Aortic smooth muscle cell (primary cell): ENCODE measurements at places on chromosomes 7 and 10. TPM values are rescaled to one million over a fixed set of nuclear protein-coding genes. Genes with fewer than 3 reads are reported as not detected.

Gene KBTBD2
- 31.8 and 36.6 TPM in 2 replicates for total RNA-seq

Gene NUTM2E
- under 0.01 and 0.19 TPM in 2 replicates for total RNA-seq

Gene ITGA8
- total RNA-seq: 289 and 543 TPM in 2 replicates

Gene TAF6
- total RNA-seq: 22.3 and 25.1 TPM in 2 replicates

Gene FAM204A
- 47.2 and 80.8 TPM in 2 replicates for total RNA-seq

Gene NEUROD6
- total RNA-seq: not detected in 2 replicates

Gene STYXL1
- total RNA-seq: 37.4 and 44.9 TPM in 2 replicates

Gene WNT16
- under 0.01 and 0.06 TPM in 2 replicates for total RNA-seq

Gene ASZ1
- not detected in 2 replicates for total RNA-seq

Gene LAMB1
- 549 and 614 TPM in 2 replicates for total RNA-seq

Gene ADCY1
- 0.12 and 0.13 TPM in 2 replicates for total RNA-seq

Gene SFMBT2
- total RNA-seq: 1.2 and 3.4 TPM in 2 replicates

Gene AZGP1
- total RNA-seq: 0.13 TPM in 1 of 2 replicates, not detected in the other
